ENCODE measurements at places on chromosomes 2 and 18. TPM values are rescaled to one million over a fixed set of nuclear protein-coding genes. Genes with fewer than 3 reads are reported as not detected.
A peak's percentile ranks its signal among the peaks of the same experiment; 100 is the strongest.

Gene CDH19
- 14.4 TPM for total RNA-seq

Gene DNER
- 0.37 TPM for total RNA-seq

Gene SLC16A14
- 2.9 TPM for total RNA-seq

Gene SRBD1
- 13.5 TPM for total RNA-seq

Gene CRYBA2
- not detected for total RNA-seq

Gene TMEM178A
- 2.1 TPM for total RNA-seq

- no peaks in the 10 kb centered on the region for H3K27me3 ChIP-seq
- H3K36me3 ChIP-seq, result no peaks in the 10 kb centered on the region
- no peak overlapping the region for H3K27ac ChIP-seq
- no peak overlapping the region for H3K4me3 ChIP-seq
These were observed 295.5 kb downstream of the LRATD1 start for GRCh38 chr2:14928056-14928455.

DNA sequence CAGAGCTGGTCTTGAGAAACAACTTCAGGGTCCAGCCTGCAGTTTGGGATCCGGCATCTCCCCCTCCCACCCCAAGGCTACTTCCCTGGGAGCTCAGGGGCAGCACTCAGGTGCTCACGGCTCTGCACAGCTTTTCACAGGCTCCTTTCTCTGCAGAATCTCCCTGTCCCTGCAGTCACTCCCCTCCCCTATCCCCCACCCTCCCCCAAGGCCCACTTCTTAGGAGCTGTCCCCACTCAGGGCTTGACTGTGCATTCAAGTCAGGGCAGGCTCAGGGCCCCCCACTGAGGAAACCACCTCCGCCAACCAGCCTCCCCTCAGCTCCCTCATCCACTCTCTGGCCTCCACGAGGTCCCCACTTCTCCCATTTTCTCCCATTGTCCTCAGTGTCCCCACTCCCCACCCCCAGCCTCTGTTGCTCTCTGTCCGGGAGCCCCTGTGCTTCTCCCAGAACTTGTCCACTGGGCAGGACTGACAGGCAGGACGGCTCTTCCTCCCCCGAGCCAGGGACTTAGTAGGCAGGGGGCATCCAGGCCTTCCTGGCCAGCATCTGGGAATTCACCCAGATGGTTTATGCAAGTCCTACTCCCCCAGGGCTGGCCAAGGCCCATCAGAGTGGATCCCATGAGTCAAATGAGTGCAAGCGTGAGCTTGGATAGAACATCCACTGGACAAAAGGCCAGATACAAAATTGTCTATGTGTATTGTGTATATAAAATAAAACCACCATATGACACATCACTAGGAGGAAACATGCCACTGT lies 7.6 kb downstream of the NMUR1 start:
- DNase-seq, result no peak
- H3K36me3 ChIP-seq, result no peaks in the 10 kb centered on the region
- H3K27me3 ChIP-seq, result peaks cover 14% of the 10 kb centered on the region
- H3K4me3 ChIP-seq, result no peak overlapping the region
- H3K27ac ChIP-seq, result no peak overlapping the region
- peaks cover 6% of the 10 kb centered on the region for H3K4me1 ChIP-seq

- H3K4me3 ChIP-seq, result peak overlapping the region; percentile 92
- H3K4me1 ChIP-seq, result peaks cover 38% of the 10 kb centered on the region
- H3K27me3 ChIP-seq, result no peaks in the 10 kb centered on the region
- DNase-seq, result peak; percentile 45
- H3K36me3 ChIP-seq, result peaks cover 7% of the 10 kb centered on the region
These were observed 848 bp downstream of the TMSB10 start for GRCh38 chr2:84906108-84906899.

DNA sequence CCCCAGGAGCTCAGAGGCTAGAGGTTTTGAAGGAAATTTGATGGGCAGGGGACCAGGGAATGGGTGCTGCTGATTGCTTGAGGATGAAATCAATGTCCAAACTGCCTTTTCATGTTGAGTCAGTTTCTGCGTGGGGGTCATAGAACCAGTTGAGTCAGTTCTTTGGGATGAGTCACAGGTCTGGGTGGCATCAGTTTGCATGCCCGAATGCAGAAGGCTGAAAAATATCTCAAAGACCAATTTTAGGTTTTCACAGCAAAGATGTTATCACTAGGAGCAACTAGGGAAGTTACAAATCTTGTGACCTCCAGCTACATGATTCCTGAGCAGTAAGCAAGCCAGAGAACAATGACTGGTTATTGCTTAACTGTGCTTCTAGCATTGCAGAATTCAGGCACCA lies 1135.1 kb upstream of the CRIM1 start:
- no peaks in the 10 kb centered on the region for H3K27me3 ChIP-seq
- DNase-seq, result no peak
- H3K36me3 ChIP-seq, result no peaks in the 10 kb centered on the region
- no peak overlapping the region for H3K4me3 ChIP-seq
- H3K27ac ChIP-seq, result no peak overlapping the region

GRCh38 chr2:118312969-118313756 lies 224.9 kb downstream of the INSIG2 start:
- DNase-seq, result no peak
- no peak overlapping the region for H3K4me3 ChIP-seq
- no peak overlapping the region for H3K27ac ChIP-seq
- no peaks in the 10 kb centered on the region for H3K4me1 ChIP-seq

- no peaks in the 10 kb centered on the region for H3K27me3 ChIP-seq
- H3K4me1 ChIP-seq, result no peaks in the 10 kb centered on the region
- no peaks in the 10 kb centered on the region for H3K36me3 ChIP-seq
- DNase-seq, result no peak
- no peak overlapping the region for H3K27ac ChIP-seq
These were observed 667.6 kb upstream of the ACVR2A start for GRCh38 chr2:147177071-147177857.

DNA sequence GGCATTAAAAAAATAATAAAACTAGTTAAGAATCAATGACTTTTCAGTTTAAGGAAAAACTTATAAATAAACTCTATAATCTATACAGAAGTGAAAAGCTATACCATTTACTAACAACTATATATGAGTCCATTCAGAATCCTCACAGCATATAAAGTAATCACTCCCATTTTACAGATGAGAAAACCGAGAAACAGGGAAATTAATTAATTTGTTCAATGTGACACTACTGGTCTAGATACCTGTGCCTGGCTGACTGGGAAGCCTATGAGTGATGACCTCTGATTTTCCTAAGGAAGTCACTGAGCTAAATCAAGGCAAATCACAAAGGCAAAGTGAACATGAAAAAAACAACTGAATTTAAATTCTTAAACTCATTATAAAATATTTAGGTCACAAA lies 99.5 kb upstream of the RNU4ATAC start:
- no peak overlapping the region for H3K4me3 ChIP-seq
- H3K27me3 ChIP-seq, result no peaks in the 10 kb centered on the region
- H3K27ac ChIP-seq, result no peak overlapping the region

GRCh38 chr18:21548647-21549046 lies 51.9 kb downstream of the ESCO1 start:
- H3K4me1 ChIP-seq, result no peaks in the 10 kb centered on the region
- H3K36me3 ChIP-seq, result peaks cover 85% of the 10 kb centered on the region
- H3K27me3 ChIP-seq, result no peaks in the 10 kb centered on the region
- H3K27ac ChIP-seq, result no peak overlapping the region
- DNase-seq, result no peak
- H3K4me3 ChIP-seq, result no peak overlapping the region

DNA sequence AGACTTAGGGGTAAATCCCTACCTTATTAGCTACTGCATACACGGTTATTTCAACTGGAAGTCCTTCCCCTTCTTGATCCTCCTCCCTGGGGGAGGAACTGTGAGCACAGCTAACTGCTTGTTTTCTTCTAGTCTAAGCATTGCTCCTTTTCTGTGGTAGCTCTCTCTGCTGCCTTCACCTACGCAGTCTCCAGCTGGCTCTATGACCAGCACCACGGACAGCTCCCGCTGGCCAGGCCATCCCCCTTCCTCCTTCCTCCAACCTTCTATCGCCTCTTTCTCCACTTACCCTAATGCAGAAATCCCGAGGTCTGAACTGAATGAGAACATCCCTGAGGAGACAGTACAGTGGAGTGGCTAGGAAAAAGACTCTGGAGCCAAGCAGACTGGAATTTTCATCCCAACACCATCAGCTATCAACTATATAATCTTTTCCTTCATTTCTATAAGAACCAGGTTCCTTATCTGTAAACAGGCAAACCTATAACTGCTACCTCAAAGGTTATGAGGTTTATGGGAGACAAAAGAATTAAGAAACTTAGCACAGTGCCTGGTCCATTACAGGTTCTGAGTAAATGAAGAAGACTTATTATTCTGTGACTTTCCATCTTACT lies 4.7 kb upstream of the CFAP65 start:
- peaks cover 94% of the 10 kb centered on the region for H3K27me3 ChIP-seq
- H3K36me3 ChIP-seq, result no peaks in the 10 kb centered on the region
- no peak overlapping the region for H3K27ac ChIP-seq

DNA sequence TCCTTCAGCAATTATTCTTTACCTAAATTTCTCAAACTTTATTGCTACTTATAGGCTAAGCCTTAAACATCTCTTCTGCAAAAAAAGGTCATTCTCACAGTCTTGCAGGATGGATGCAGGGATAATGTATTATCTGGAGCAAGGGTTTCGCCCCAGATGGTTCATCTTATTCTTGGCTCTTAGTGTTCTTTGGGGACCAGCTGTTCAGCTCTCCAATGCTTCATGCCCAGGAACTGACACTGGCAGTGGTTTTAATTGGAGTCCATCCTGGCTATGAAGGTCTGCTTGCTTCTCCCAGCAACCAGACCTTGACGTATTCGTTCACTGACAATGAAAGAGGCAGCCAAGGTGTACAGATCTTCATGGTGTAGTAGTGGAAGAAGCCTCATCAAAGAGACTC lies 331.9 kb downstream of the SLC8A1 start:
- no peak overlapping the region for H3K27ac ChIP-seq
- H3K27me3 ChIP-seq, result no peaks in the 10 kb centered on the region
- DNase-seq, result no peak
- peaks cover 4% of the 10 kb centered on the region for H3K36me3 ChIP-seq
- H3K4me1 ChIP-seq, result peaks cover 33% of the 10 kb centered on the region

DNA sequence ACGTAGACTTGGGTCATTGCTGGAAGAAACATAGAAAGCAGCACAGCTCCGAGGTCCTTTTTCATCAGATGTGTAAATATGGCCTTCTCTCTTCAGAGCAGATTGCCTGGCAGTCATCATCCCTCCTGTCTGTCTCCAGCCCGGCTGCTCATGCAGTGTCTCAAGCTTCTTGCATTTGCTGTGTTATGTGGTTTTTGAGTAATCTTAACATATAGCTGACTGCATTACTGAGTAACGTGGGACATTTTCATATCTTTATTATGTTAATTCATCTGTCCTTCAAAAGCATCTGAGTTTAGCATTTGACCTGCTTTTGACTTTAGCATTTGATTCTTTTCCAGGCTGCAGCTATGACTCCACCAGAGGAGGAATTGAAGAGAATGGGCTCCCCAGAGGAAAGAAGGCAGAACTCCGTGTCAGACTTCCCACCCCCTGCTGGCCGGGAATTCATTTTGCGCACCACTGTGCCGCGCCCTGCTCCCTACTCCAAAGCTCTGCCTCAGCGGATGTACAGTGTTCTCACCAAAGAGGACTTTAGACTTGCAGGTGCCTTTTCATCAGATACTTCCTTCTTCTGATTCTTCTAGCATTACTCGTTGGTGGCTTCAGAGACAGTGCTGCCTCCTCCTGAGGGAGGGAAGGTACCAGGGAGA lies 116.2 kb downstream of the RAB3GAP1 start:
- H3K27ac ChIP-seq, result no peak overlapping the region
- no peak for DNase-seq
- no peaks in the 10 kb centered on the region for H3K4me1 ChIP-seq
- H3K36me3 ChIP-seq, result peaks cover 98% of the 10 kb centered on the region
- no peaks in the 10 kb centered on the region for H3K27me3 ChIP-seq

DNA sequence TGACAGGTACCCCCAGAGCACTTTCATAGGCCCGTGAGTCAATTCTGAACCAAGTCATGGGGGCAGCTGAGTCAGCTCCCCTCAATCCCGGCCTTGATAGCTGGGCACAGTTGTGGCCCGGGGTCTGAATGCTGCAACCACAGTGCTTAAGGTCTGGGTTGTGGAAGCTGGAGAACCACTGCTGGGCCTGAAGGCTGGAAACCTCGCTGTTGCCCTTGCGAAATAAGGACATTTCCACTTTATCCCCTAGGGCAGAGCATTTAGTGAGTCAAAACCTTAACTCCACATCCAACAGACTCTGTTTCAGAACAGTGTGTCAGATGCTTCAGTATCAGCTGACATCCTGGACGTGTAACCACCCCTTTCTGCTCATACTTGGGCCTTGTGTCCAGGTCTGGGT lies 58.6 kb downstream of the SP110 start:
- H3K4me1 ChIP-seq, result no peaks in the 10 kb centered on the region
- no peaks in the 10 kb centered on the region for H3K36me3 ChIP-seq
- H3K27ac ChIP-seq, result no peak overlapping the region
- no peak overlapping the region for H3K4me3 ChIP-seq

DNA sequence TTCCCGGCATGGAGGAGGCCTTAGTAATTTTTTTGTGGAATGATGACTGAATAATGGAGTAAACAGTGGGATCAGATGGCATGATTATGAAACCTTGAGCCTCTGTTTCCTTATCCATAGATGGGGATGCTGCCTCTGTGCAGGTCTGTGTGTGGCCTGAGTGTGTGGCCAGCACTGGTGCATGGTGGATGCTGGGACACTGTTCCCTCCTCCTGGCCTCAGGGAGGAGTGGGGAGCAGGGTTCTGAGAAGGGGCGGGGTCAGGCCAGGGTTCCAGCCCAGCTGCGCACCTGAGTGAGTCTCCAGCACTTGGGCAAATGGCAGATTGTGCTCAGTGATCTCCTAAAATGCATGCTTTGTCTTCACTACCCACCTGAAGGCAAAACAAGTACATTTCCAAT lies 66.4 kb downstream of the DCDC2C start:
- no peaks in the 10 kb centered on the region for H3K36me3 ChIP-seq
- no peak overlapping the region for H3K4me3 ChIP-seq
- H3K27ac ChIP-seq, result no peak overlapping the region
- H3K27me3 ChIP-seq, result no peaks in the 10 kb centered on the region
- H3K4me1 ChIP-seq, result no peaks in the 10 kb centered on the region

DNA sequence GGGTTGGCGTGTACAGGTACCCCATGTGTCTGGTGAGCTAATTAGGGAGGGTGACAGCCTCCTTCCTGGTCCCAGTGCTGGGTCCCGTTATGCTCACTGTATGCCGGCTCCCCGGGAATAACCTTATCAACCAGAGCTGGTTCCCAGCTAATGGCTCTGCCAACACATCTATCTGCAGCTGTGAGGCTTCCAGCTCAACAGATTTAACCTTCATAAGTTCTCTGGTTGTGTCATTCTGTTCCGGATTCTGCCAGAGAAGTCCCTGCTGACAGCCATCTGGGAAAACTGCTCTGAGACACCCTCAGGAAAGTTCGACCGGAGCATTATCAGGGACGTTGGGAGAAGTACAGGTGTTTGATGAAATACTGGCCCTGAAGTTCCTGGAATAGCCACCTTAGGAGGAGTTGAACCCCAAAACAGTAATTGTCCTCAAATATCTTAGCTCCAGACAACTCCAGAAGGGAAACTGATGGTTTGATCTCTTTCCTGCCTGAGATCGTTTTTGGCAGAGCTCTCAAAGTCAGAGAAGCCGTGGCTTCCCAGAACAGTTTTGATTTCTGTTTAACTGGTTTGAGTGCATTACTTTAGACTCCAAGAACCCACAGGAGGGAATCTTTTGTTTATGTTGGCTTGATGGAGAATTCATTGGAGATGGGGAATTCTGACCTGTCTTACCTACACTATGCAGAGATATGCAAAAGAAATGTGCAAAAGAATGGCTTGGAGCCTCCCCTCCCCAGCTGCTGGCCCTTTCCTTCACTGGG lies 39.4 kb upstream of the TXNDC2 start:
- no peaks in the 10 kb centered on the region for H3K27me3 ChIP-seq
- H3K4me3 ChIP-seq, result peak overlapping the region; percentile 16
- H3K4me1 ChIP-seq, result peaks cover 46% of the 10 kb centered on the region
- peak; percentile 44 for DNase-seq
- peak overlapping the region; percentile 84 for H3K27ac ChIP-seq
- H3K36me3 ChIP-seq, result peaks cover 25% of the 10 kb centered on the region

- no peaks in the 10 kb centered on the region for H3K27me3 ChIP-seq
- no peaks in the 10 kb centered on the region for H3K4me1 ChIP-seq
These were observed 34.5 kb downstream of the BCL2 start for GRCh38 chr18:63284827-63285733.
